GM10248 (cell line): ENCODE measurements at places on chromosomes 16 and 17.
A peak's percentile ranks its signal among the peaks of the same experiment; 100 is the strongest.

- no peak for DNase-seq
Observed at GRCh38 chr17:32944248-32945020, 16.5 kb downstream of the TMEM98 start.

GRCh38 chr17:4318186-4318585, 48.3 kb downstream of the UBE2G1 start:
- no peak for DNase-seq

- no peak for DNase-seq
Observed at GRCh38 chr17:3974138-3974687, 10.0 kb upstream of the ATP2A3 start.

- DNase-seq = no peak
Observed at GRCh38 chr17:44004761-44005526, 522 bp downstream of the NAGS start.

- peak; percentile 71 for DNase-seq
Observed at GRCh38 chr17:48441231-48441711, 11.3 kb upstream of the SKAP1 start.

DNA sequence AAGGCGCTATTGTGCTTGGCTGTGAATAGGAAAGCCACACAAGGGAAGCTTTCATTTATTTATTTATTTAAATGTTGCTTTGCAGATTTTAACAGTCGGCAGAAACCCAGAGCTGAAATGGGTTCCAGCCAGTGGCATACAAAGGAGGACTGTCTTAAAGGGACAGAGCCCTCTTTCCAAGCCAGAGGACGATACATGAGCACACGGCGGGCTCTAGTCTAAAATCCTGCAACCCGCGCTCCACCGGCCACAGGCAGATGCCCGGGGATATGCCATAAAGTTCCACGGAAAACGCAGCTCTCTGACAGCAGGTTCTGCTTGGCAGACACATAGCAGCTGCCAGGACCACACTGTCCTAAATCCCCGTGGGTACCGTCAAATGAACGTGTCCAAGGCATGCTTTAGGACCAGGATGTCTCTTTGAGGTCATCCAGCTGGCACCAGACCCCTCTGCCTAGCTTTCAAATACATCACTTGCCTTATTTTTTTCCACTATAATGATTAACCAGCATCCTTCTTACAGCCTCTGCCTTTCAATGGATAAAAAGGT, 64.6 kb downstream of the CYTH1 start:
- DNase-seq = no peak

DNA sequence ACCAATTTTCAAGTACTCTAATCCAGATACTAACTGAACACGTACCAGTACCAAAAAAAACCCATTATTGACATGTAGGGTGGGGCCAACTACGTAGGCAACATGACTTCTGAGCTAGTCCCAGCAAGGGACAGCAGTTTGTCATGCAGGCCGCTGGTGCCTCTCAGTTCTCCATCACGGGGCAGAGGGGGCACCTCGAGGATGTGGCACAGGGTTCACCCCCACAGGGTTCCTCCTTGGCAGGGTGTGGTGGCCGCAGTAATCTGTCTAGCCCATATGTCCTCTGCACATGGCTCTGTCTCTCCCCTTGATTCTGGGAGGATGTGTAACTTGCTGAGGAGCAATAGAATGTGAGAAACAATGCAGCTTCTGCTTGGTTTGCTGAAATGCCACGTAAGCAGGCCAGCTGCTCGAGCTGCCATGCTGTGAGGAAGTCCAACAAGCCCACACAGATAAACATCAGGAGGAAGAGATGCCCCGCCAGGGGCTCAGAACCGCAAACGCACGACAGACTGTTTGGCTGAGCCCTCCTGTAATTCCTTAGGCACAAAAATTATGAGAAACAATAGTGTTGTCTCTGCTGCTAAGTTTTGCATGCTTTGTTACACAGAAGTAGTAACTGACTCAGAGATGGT, 62.4 kb downstream of the NT5M start:
- DNase-seq = no peak

- DNase-seq = no peak
Observed at GRCh38 chr17:29587591-29587990, 1.9 kb downstream of the GIT1 start.

DNA sequence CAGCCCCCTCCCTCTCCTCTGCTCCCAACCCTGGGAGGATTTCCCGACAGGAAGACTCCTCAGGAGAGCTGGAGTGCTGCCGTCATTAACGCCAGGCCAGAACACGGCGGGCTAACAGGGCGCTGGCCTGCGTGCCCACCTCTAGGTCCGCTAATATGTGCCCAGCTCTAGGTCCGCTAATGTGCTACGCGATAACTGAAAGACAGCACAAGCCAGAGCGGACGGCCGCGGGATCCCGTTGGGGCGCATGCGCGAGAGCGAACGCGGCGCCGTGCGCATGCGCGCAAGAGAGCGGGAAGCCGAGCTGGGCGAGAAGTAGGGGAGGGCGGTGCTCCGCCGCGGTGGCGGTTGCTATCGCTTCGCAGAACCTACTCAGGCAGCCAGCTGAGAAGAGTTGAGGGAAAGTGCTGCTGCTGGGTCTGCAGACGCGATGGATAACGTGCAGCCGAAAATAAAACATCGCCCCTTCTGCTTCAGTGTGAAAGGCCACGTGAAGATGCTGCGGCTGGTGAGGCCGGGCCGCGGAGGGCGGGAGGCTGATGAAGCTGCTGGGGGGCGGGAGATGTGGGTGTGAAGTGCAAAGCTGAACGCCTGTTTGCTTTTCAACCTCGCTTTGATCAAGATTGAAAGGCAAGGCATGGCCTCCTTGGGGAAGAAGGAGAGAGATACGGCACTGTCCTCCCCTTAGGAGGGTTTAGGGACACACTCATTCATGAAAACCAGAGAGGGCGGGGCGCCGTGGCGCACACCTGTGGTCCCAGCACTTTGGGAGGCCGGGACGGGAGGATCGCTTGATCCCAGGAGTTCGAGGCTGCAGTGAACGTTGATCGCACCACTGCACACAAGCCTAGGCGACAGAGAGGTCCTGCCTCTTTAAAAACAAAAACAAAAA, at the start of gene CKLF:
Gene CKLF, plus strand, starts transcription at position 291 of the 892 bp plus-strand sequence. Its CDS starts 140 bp downstream, at position 431.
- peak; percentile 96 for DNase-seq

- no peak for DNase-seq
Observed at GRCh38 chr17:49914664-49915063, 54.3 kb upstream of the DLX4 start.

- peak; percentile 72 for DNase-seq
Observed at GRCh38 chr16:648071-648780, 939 bp upstream of the WDR90 start.

- peak; percentile 83 for DNase-seq
Observed at GRCh38 chr17:64320613-64321553, 57.8 kb upstream of the TEX2 start.

GRCh38 chr17:75504347-75505151, 10.8 kb downstream of the CASKIN2 start:
- DNase-seq = peak; percentile 84
